Muscle of arm (tissue), 14 donors: ENCODE measurements at places on chromosomes 3 and 15.

GRCh38 chr3:60657972-60658371 is 593.3 kb downstream of the FHIT start:
- DNase-seq = no peak

DNA sequence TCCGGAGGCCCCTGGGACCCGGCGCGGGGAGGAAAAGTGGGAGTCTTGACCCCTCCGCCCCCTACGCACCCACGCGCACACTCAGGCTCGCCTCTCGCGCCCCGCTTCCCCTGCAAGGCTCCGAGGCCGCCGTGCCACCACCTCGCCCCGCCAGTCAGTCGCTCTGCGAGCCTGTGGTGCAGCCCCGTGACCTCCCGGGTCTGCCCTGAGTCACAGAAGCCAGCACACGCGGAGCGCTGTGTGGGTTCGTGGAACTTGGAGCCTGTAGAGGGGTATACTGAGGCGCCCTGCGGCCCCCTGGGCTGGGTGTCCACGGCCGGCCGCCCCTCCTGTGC is 380 bp upstream of the ALS2CL start:
- DNase-seq = no peak

- no peak for DNase-seq
These were observed 125.2 kb upstream of the PHLDB2 start for GRCh38 chr3:111733856-111734255.

DNA sequence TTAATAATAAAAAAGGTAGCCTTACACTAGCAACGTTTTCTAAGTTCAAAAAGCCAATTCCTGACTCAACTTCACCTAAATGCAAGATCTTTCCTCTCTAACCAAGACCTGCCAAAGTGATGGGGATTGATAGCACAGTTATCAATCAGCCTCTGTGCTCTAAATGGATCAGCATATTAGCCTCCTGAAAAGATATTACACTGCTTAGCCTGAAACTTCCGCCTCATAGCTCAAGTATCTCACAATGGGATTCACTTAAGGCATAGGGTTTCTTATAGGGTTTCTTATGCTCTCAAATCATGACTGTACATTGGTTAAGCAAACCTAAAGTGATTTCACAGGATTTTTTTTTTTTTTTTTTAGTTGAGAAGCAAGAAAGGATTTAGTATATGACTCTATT is 436 bp upstream of the SLC9A9 start:
- no peak for DNase-seq

- DNase-seq = peak; percentile 75
These were observed 76.7 kb upstream of the VGLL4 start for GRCh38 chr3:11720304-11720898.

DNA sequence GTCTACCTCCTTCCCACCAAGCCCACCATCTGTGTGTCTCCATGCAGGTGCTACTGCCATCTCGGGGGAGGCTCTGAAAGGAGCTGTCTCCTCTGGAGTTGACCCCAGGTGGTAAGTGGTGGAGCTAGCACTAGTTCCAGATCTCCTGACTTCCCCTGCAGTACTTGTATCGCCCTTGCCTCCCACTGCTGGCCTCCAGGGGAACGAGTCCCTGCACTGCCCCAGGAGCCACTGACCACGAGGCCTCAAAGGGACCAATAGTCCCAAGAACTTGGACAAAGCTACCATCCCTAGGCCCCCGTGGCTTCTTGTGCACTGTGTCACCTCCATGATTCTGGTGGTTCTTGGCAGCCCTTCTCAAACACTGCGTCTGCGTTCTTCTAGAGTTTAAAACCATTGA is 98.9 kb downstream of the TOP2B start:
- no peak for DNase-seq

DNA sequence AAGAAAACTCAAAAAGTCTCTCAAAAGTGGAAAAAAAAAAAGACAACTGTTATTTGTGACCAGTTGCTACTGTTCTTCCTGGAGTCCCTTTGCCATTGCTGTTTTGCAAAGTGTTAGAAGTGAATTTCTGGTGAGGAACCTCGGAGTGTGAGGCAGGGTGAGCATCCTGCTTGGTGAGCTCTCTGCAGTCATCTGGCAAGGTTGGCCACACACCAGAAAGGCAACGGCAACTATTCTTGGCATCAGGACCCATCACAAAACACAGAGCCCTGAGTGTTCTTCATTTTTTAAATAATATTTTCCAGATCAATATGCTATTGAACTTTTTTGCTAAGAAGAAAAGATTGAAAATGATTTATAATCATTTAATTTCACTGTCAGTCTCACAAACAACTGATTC is 60.7 kb downstream of the CGNL1 start:
- DNase-seq = no peak

GRCh38 chr3:5151586-5151985 is 29.5 kb downstream of the ARL8B start:
- no peak for DNase-seq

- DNase-seq = no peak
These were observed 683.5 kb downstream of the TUSC7 start for GRCh38 chr3:117393119-117393518.

DNA sequence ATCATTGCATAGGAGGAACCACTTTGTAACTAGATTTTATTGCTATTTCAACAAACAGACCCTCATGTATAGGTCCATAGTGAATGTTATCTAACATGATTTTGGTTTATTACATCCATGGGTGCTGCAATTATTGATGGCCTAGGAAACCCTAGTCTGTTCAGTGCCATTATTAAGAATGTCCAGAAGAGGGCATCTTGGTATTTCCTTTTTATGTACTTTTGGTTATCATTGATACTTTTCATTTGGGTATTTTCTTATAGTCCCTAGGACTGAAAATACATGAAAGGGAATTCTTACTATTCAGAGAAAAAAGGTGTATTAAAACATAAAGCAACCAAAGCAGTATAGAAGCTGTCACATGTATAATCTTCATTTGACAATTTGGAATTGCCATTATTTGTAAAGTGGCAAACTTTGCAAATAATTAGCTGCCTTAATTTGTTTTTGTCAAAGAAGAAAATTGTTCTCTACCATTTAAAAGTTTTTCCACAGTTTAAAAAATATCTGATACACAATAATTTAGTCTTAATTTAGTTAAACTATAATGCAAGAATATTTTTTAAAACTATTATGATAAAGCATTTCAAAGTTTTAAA is 48.7 kb downstream of the CNOT10 start:
- DNase-seq = peak; percentile 13

DNA sequence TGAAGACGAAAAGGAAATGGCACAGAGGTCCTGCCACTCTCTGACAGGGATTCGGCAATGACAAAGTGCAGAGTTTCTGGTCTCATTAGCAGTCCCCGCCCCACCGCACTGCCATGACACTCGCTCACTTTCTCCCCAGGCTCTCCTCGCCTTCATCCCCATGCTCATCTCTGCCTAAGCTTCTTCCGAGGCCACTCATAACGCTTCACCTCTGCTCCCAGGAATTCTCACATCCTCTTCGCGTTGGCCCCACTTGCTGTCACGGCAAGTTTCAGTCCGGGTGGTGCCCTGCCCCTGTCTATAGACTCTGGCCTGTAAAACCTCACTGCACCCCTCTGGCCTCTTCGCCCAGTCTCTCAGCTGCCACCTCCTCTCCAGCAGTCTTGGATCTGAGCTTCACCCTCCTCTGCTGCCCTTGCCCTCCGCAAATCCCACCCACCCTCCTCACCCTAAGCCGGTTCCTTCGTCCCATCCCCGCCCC is 654 bp downstream of the RUBCN start:
- DNase-seq = peak; percentile 19

DNA sequence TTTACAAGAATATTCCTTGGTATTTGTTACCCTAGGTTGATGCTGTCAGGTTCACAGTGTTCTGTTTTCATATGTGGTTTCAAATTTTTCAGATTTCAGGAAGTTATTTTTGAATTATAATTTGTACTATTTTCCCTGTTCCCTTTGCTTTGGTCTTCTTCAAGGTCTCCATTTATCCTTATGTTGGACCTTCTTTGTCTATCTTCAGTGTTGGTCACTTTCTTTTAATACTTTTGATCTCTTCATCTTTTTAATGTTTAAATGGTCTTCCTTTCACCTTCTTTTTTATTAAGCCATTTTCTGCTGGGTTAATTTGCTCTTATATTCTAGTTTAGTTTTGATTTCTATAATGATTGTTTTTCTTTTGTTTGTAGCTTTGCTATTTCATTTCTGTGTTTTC is 61.3 kb downstream of the KLHL25 start:
- no peak for DNase-seq

GRCh38 chr3:113948015-113948917 is 453 bp downstream of the ZDHHC23 start:
- DNase-seq = no peak

- no peak for DNase-seq
These were observed 161.5 kb downstream of the FOXP1 start for GRCh38 chr3:71421820-71422566.

GRCh38 chr3:67947808-67948508 is 293.5 kb upstream of the SUCLG2 start:
- DNase-seq = no peak

DNA sequence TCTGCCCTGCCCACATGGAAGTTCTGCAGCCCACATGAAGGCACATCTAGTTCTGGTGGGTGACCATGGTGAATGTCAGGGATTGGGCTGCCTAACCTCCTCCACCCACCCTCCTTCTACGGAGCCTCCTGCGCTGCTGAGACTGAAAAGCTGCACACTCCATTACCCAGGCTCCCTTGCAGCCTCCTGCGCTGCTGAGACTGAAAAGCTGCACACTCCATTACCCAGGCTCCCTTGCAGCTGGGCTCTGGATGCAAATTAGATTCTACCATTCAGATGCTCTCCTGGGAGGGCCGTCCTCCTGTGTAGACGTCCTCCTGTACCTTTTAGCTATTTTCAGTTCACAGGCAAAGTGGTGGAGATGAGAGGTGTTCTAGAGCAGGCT is 32.1 kb downstream of the POMGNT2 start:
- no peak for DNase-seq

- no peak for DNase-seq
These were observed 521.2 kb downstream of the ZIC1 start for GRCh38 chr3:147930232-147930807.

- DNase-seq = peak; percentile 27
These were observed 67.8 kb downstream of the TTC23 start for GRCh38 chr15:99181545-99181971.

- no peak for DNase-seq
These were observed 85.0 kb downstream of the CCNL1 start for GRCh38 chr3:157074981-157075380.

DNA sequence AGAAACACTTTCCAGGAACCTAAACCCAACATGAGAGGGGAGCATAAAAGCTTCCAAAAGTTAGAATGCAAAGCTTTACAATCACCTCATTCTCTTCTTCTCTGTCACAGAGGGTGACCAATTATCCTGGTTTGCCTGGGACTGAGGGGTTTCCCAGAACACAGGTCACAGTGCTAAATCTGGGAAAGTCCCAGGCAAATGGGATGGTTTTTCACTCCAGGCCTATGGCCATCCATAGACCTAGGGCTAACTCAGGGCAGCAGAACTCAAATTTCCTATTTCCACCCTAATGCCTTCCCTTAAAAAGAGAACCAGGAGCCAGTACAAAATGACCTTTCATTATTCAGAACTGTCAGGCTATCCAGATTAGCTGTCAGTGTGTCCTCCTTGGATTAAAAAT is 77.0 kb downstream of the TM4SF4 start:
- DNase-seq = no peak

DNA sequence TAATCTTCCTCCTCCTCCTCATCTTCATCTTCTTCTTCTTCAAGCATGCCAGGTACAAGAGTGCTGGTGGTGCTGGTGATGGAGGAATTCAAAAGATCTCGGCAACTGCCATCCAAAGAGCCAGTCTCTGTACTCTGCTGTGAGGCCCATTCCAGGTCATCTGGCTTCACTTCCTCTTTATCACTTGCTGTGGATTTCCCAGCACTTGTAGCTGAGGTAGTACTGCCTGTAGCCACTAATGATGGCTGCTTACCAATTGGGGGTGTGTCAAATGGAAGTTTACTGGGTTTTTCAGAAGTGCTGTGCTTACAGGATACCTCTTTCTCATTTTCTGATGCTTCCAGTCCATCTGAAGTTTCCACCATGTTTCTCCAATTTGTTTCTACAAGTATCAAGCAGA is 28.8 kb upstream of the SHC4 start:
- DNase-seq = no peak

DNA sequence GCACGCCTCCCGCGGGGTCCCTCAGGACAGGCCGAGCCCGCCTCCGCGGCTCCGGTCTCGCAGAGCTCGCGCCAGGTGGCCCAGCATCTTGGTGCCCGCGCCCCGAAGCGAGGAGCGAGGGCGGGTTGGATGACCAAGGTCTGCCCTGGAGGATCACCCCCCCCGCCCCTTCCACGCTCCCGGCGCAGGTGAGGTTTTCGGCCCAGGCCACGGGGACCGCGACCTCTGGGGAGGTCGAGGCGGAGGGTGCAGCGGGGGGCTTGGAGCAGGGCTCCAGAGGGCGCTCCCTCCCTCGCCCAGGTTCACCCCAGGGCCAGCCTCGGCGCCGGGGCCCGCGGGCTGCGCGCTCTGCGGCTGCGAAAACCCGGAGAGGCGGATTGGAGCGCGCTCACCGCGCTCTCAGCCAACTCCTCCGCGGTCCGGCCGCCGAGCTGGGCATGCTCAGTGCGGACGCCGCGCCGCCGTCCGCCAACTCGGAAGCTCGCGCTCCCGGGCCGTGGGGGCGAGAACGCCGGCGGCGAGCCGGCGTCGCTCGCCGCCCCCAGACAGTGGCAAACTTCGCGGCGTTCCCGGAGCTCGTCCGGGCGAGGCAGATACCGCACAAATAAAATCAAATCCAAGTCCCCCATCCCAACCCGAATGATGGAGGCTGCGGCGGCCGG is at the start of gene MED12L:
Gene MED12L (plus strand): TSS at position 438 of the 662 bp plus-strand sequence. CDS start 1,263 bp downstream, outside the sequence.
- peak; percentile 81 for DNase-seq

GRCh38 chr3:151804267-151804666 is 9.6 kb upstream of the AADAC start:
- DNase-seq = peak; percentile 16

DNA sequence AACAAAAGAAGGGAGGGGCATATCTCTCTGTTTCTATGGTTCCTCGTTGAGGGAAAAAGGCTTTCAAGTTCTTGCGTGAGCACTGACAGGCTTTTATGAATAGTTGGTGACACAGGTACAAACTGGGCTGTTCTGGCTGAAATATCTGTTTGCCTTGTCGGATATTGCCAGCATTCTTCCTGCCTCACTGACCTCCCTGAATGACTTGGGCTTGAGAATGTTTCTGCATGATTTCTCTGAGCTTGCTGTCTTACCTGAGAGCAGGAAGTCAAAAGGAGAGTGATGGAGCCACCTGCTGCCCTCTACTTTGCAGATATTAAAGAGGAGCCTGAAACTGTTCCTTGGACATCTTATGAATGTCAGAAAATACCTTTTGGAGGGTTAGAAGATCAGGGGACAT is 4.8 kb downstream of the GCNT3 start:
- no peak for DNase-seq

DNA sequence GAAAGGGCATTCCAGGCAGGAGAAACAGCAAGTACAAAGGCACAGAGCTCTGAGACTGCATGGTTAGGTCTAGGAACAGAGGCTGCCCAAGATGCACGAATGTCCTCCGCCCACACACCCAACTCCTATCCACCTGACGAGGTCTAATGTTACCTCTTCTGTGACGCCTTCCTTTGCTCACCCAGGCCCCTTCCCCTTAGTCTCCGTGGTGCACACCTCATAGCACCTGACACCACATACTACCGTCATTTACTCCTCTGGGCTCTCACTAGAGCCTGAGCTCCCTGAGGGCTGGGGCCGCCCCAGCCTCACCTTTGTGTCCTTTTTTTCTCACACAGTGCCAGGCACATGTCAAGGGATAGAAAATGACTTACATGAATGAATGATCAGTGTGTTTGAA is 31.0 kb upstream of the RASGRF1 start:
- no peak for DNase-seq

GRCh38 chr15:39857132-39857531 is 62.9 kb downstream of the GPR176 start:
- no peak for DNase-seq

GRCh38 chr15:59696332-59696731 is 7.2 kb upstream of the BNIP2 start:
- DNase-seq = no peak

GRCh38 chr3:16378920-16379319 is 113.9 kb downstream of the OXNAD1 start:
- DNase-seq = no peak
